ENCODE measurements at places on chromosomes 12 and 14. TPM values are rescaled to one million over a fixed set of nuclear protein-coding genes. Genes with fewer than 3 reads are reported as not detected.

The PPP4R4 gene
- total RNA-seq: 0.19 TPM

The C12orf60 gene
- total RNA-seq: 0.97 TPM

The IL26 gene
- not detected for total RNA-seq

The NRXN3 gene
- 102 TPM for total RNA-seq

The FGF6 gene
- not detected for total RNA-seq

The CYP27B1 gene
- total RNA-seq: 0.32 TPM

The CEP83 gene
- 7.9 TPM for total RNA-seq

The TMCC3 gene
- 21.0 TPM for total RNA-seq

DNA sequence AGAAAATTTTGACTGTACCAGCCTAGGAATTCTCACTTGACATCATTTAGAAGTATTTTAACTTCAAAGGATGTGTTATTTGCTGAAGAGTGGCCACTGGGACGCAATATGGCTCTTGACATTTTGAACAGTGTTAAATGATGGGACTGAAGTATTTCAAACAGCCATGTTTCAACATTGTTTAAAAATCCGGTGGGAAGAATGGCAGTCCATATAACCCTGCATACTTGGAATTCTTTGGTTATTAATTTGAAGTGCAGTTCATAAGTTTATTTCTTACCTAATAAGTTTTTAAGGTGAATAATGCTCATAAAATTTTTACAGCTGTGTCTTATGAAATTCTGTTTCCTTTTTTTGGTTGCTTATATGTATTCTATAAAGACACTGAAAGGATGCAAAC, 8.3 kb downstream of the TMTC2 start:
- no peaks in the 10 kb centered on the region for H3K36me3 ChIP-seq
- no peak overlapping the region for H3K4me3 ChIP-seq
- no peaks in the 10 kb centered on the region for H3K27me3 ChIP-seq
- no peak overlapping the region for H3K27ac ChIP-seq
- no peak for DNase-seq

DNA sequence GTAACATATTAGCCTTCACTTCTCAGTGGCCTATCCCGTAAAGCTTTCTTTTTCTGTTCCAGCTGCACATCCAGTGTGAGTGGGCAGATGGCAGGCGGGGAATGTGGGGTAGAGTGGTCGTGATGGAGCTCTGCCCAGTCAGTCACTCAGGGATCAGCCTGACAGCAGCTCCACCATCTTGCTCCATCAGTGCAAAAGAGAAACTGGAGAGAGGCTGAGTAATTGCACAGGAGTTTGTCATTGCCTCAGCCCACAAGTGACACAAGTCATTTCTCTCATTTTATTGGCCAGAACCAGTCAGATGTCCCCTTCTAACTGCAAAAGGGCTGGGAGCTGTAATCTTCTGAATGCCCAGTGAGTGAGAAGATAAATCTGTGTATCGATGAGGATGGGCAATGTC, 66.5 kb downstream of the ATP23 start:
- DNase-seq: no peak
- H3K4me1 ChIP-seq: peaks cover 5% of the 10 kb centered on the region
- no peak overlapping the region for H3K27ac ChIP-seq
- no peaks in the 10 kb centered on the region for H3K36me3 ChIP-seq
- H3K4me3 ChIP-seq: no peak overlapping the region

- H3K4me1 ChIP-seq: no peaks in the 10 kb centered on the region
- DNase-seq: no peak
- no peak overlapping the region for H3K27ac ChIP-seq
- no peaks in the 10 kb centered on the region for H3K27me3 ChIP-seq
- H3K36me3 ChIP-seq: no peaks in the 10 kb centered on the region
- H3K4me3 ChIP-seq: no peak overlapping the region
These were observed 636 bp upstream of the IFNG-AS1 start for GRCh38 chr12:67988601-67989021.

GRCh38 chr12:14213542-14213941, 151.9 kb upstream of the ATF7IP start:
- H3K36me3 ChIP-seq: no peaks in the 10 kb centered on the region
- H3K4me3 ChIP-seq: no peak overlapping the region
- no peak for DNase-seq
- no peak overlapping the region for H3K27ac ChIP-seq
- no peaks in the 10 kb centered on the region for H3K4me1 ChIP-seq

GRCh38 chr12:93790472-93791152, 113.4 kb downstream of the CRADD start:
- peaks cover 22% of the 10 kb centered on the region for H3K4me1 ChIP-seq
- H3K36me3 ChIP-seq: no peaks in the 10 kb centered on the region
- H3K4me3 ChIP-seq: no peak overlapping the region
- DNase-seq: no peak

Data from esophagus muscularis mucosa (tissue), 4 donors.